Thyroid gland (tissue), 4 donors: ENCODE measurements at places on chromosomes 12 and 14. TPM values are rescaled to one million over a fixed set of nuclear protein-coding genes. Genes with fewer than 3 reads are reported as not detected.

GRCh38 chr12:113981876-113982275 lies 15.8 kb upstream of the RBM19 start:
- no peak overlapping the region for H3K4me3 ChIP-seq
- H3K27ac ChIP-seq, result no peak overlapping the region
- no peaks in the 10 kb centered on the region for H3K27me3 ChIP-seq
- no peak for DNase-seq

DNA sequence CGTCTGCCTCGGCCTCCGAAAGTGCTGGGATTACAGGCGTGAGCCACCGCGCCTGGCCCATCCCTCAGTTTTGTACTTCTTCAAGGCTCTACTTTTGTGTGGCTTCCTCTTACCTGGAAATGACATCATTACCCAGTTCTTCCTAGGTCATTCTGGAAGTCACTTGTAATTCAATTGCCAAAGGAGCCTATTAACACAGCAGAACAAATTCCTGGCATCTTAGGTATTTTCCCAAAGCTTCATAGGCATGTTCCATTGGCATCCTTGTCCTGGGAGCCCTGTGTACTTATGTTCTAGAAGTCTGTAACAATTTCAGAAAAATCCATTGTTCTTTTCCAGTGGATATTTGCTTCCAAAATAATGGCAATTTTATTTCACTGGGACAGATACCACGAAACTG lies 60.6 kb downstream of the DAAM1 start:
- H3K4me3 ChIP-seq, result no peak overlapping the region
- no peak for DNase-seq
- H3K27me3 ChIP-seq, result no peaks in the 10 kb centered on the region
- H3K4me1 ChIP-seq, result peaks cover 24% of the 10 kb centered on the region
- no peak overlapping the region for H3K27ac ChIP-seq
- no peaks in the 10 kb centered on the region for H3K36me3 ChIP-seq

The TNS2 gene
- 86.7 TPM for total RNA-seq

The LYZ gene
- total RNA-seq, result 6.6 TPM

The ERP27 gene
- total RNA-seq, result 0.88 TPM

DNA sequence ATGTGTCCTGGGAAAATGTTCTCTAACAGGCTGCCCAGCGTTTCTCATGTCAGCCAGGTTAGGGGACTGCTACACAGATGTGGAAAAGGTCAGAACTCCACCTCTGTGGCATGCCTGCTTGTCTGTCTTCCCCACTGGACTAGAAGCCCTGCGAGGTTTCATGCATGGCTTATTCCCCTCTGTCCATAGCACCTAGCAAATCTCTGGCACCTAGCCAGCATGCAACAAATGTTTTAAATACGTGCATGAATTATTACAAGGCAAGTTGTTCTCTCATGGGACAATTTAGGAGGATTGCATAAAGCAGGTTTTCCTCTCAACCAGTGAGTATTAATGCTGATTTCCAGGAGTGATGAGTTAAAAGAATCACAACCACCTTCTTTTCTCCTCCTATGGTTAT lies 21.4 kb upstream of the KCNK13 start:
- H3K36me3 ChIP-seq, result no peaks in the 10 kb centered on the region
- H3K27ac ChIP-seq, result no peak overlapping the region
- no peaks in the 10 kb centered on the region for H3K27me3 ChIP-seq
- DNase-seq, result no peak
- H3K4me3 ChIP-seq, result no peak overlapping the region
- no peaks in the 10 kb centered on the region for H3K4me1 ChIP-seq

The ZDHHC22 gene
- not detected for total RNA-seq

The RAD9B gene
- 0.40 TPM for total RNA-seq

The KRT79 gene
- total RNA-seq, result not detected

The IFNG gene
- total RNA-seq, result not detected

The TPH2 gene
- not detected for total RNA-seq

- H3K4me3 ChIP-seq, result no peak overlapping the region
- DNase-seq, result peak; percentile 44
- H3K36me3 ChIP-seq, result no peaks in the 10 kb centered on the region
- H3K27ac ChIP-seq, result no peak overlapping the region
- no peaks in the 10 kb centered on the region for H3K27me3 ChIP-seq
Observed at GRCh38 chr12:94795520-94795919, 145.2 kb upstream of the TMCC3 start.
